ENCODE measurements at places on chromosomes 16 and 17. TPM values are rescaled to one million over a fixed set of nuclear protein-coding genes. Genes with fewer than 3 reads are reported as not detected.

GRCh38 chr17:38885044-38885727 lies 15.3 kb downstream of the LASP1 start:
- DNase-seq: no peak

DNA sequence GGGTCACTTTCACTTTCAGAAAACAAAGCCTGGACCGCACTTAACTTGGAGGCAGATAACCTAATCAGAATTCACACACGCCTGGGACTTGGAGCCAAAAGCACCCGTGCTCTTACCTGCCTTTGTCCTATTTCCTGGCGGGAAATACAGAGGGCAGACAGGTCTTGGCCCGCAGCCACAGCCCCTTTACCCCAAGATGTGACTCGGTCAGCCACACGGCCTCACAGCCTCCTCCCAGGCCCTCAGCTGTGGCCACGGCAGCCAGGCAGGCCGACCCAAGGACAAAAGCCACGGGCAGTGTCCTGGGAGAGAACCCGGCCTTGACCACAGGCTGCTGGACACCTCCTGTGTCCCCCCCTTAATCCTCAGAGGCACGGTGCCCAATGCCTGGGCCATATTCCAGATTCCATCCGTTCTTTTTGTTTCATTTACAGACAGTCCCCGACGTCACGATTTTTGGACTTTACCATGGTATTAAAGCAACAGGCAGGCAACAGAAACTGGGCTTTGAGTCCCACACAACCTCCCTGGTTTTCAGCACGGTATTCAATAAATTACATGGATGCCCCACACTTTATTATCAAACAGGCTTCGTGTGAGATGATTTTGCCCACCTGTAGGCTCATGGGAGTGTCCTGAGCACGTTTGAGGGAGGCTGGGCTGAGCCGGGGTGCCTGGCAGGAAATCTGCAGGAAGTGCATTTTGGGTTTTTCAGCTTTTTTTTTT lies 30.1 kb upstream of the GAA start:
- no peak for DNase-seq

- peak; percentile 76 for DNase-seq
Measured at GRCh38 chr17:80981062-80981902, 10.4 kb upstream of the CHMP6 start.

GRCh38 chr17:51322390-51323029 lies 62.2 kb downstream of the UTP18 start:
- DNase-seq: no peak

- DNase-seq: no peak
Measured at GRCh38 chr17:79020631-79021301, 3.2 kb upstream of the C1QTNF1 start.

DNA sequence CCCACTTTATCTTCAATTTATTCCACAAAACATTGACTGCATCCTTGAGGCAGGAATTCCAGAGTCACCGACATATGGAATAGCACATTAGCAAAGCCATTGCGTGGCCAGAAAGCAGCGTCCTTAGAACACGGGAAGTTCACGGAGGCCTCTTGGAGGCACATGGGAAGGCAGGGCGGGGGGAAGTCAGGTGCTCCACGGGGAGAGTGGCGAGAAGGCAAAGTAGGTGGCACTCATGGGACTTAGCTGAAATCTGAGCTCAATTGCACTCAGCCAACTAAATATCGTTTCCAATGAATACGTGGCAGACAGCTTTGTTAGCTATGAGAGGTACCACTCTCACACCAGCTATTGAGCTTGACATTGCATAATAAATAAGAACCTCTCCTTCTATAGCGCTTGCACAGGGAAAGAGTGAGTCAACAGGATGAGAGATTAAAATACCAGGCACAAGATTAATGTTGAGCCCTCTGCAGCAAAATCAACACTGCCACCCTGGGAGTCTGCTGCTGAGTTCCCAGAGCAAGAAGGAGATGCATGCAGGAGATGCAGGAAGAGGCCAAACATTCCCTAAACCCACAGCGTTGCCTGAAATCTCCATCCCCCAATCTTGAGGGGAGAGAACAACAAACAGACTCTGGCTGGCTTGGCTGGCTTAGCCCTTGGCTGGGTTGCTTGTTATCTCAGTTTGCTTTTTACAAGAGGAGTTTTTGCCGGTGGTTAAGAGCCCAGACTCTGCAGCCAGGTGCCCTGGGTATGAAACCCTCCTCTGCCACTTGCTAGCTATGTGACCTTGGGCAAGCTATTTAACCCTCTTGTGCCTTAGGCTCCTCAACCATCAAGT lies 28.8 kb downstream of the ABCC12 start:
- no peak for DNase-seq

DNA sequence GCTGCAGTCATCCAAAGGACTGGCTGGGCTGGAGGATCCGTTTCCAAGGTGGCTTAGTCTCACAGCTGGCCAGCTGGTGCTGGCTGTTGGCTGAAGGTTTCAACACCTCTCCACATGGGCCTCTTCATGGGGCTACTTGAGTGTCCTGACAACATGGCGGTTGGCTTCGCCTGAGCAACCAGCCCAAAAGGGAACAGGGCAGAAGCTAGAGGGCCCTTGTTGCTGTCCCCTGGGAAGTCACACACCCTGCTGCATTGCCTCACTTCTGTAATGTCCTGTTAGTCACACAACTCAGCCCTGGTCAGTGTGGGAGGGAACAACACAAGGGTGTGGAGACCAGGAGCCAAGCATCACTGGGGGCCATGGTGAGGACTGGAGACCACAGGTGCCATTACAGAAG lies 36.6 kb downstream of the C16orf78 start:
- DNase-seq: no peak

DNA sequence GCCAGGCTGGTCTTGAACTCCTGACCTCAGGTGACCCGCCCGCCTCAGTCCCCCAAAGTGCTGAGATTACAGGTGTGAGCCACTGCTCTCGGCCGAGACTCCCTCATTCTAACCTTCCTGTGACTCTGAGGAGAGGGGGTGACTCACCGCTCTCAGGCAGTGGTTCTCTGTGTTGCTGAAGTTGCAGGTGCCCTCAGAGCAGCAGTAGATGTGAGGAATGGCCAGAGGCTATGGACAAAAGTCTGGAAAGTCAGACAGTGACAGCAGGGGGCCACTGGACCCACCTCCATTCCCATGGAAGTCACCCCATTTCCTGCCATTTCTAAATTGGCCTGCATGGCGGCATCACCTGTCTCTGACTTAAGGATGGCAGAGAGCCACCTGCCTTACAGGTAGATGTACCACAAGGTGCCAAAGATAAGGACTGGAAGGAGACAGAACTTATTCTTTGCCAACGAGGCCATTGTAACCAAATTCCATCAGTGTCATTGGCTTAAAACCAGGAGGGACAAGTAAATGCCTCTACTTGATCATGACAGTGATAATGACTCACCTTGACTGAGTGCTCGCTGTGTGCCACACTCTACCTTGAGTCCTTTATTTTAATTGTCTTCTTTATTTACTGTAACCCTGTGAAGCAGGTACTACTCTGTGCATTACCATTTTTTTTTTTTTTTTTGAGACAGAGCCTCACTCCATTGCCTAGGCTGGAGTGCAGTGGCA lies 15.3 kb upstream of the CNOT1 start:
- DNase-seq: no peak

GRCh38 chr17:40358323-40359038 lies 6.1 kb downstream of the GJD3 start:
- peak; percentile 91 for DNase-seq

DNA sequence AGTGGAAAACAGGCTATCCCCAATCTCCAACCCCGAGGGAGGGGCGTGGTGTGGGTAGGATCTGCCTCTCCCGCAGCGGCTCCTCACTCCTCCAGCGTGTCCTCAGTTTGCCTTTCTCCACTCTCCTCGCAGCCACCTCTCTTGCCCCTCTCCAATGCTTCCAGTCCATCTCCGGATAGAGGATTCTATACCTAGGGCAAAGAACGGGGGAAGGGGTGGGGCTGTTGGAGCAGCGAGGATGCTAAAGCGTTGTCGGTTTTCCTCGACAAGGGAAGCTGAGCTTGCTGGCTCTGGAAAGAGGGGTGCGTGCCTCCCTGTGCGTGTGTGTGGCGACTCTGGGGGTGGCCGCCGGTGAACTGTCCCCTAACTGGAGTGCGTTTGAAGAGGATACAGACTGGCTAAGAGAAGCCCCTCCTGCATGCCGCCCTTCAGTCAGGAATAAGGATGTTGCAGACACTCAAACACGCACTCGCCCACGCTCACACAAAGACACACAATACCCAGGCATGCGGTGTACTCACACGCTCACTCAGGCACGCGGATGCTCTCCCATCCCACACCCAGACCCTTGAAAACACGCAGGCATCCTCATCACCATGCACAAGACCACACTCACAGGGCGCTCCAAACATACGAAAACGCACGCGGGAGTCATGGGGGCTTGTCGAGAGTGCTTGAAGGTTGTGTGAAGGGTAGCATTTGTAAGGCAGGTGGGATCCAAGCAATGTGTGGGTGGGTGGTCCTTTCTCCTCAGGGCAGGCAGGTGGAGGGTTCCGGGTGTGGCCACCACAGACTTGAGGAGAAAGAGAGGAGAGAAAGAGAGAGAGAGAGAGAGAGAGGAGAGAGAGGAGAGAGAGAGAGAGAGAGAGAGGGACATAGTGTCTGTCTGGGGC lies 655 bp upstream of the GPR139 start:
- no peak for DNase-seq

DNA sequence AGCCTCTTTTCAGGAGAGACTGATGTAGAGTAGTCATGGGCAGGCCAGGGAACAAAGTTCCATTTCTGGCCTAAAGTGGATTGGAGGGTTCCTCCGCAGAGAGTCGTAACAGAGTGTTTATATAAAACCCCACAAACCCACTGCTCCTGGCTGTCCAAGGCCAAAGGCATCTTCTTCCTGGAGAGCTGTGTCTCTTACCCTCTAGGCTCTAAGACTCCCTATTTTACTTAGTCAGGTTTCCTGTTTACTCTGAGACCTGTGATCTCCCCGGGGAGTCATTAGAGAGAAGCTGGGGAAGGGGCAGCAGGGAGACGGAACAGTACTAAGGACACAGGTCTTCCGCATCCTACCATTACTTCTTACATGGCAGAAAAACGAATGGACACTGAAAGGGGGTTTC lies 69.5 kb downstream of the HIC1 start:
- no peak for DNase-seq

- DNase-seq: no peak
Measured at GRCh38 chr16:81639931-81640680, 139.0 kb upstream of the PLCG2 start.

DNA sequence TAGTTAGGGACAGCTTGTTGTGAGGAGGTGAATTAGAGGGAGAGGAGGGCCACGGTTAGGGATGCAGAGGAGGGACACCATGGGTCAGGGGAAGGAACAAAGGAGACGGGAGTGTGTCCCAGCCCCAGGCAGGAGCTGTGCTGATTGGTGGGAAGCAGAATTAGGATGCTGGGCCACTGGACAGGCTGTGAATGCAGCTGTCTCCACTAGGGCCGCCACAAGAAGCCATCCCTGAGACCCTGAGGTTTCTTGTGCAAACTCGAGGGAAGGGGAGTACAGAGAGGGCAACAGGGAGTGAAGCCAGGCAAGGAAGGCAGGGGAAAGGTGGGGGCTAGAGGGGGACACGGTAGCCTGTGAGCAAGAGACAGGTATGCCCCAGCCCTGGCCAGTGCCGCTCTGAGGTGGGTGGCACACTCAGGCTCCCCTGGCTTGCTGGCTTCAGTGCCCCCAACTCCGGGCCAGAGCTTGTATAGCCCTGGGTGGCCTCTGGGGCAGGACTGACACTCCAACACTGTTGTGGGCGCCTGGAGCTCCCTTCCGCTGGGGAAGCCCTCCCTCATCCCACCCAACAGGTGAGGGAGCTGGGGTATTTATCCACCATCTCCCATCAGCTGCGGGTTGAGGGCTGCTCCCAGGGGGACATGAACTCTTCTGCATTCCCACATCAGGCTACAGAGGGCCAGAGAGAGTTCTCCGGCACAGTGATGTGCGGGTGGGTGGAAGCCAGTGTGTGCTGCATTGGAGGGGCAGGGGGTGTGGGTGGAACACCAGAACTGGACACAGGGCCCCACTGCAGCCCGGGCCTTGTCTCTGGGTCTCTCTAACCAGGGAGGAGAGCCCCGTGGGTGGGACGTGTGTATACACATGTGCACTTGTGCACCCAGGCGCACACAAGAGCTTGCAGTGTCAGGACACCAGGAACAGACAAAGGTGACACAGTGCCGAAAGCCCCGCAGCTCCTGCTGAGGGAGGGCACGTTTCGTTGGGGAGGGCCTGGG lies 8.3 kb upstream of the SPPL2C start:
- DNase-seq: no peak

DNA sequence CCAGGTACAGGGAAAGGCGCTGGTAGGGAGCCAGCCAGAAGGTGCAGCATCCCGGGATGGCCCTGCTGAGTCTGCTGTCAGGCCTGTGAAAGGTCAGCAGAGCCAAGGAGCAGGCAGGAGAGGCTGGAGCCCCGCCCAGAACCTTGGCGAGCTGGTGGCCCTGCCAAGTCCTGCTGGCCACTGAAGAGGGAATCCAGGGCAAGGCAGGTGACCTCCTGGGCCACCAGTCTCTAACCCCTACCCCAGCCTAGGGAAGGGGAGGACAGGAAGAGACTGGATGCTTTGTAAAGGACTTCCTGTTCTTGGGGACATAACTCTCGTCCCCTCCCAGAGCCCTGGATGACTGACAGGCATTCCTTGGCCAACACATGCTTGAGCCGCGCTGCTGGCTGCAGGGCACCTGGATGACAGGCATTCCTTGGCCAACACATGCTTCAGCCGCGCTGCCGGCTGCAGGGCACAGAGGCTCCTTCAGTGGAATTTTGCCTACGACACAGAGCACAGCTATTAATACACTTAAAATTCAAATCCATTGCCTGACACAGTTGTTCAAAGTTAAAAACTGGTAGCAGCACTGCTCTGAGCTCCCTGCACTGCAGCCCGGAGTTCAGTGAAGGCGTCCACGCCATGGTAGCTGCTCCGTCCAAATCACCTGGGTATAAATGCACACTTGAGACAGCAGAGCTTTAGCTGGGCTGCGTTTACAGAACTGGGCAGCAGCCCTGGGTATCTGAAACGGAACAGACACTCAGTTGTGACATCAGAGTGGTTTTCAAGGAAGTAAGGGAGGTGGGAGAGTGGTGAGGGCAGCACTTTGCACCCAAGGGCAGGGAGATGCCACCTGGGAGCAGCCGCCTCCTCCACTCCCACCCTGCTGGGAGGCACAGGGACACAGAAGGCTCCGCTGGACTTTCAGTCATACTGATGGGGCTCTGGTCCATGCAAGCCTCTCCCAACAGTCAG lies 2.0 kb upstream of the BRICD5 start:
- DNase-seq: no peak

DNA sequence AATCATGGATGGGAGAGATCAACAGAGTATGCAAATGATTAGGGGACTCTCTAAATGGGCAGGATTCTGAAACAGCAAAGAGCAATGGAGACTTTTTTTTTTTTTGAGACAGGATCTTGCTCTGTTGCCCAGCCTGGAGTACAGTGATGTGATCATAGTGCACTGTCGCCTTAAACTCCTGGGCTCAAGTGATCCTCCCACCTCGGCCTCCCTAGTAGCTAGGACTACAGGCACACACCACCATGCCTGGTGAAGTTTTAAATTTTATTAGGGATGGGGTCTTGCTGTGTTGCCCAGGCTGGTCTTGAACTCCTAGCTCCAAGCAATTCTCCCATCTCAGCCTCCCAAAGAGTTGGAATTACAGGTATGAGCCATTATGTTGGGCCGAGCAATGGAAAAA lies 255.0 kb upstream of the ZFHX3 start:
- no peak for DNase-seq

- DNase-seq: no peak
Measured at GRCh38 chr16:4123616-4124300, 7.5 kb upstream of the ADCY9 start.

Gene PPP1R1B
- total RNA-seq: not detected

Gene ABCC11
- not detected for total RNA-seq

Gene KRT12
- not detected for total RNA-seq

Gene CCT6B
- total RNA-seq: 1.5 TPM

Gene KRT20
- total RNA-seq: not detected

Gene SULT1A4
- total RNA-seq: 2.4 TPM

Gene NACA2
- not detected for total RNA-seq

Gene GUCY2D
- total RNA-seq: not detected

Gene ABCC3
- total RNA-seq: 1.4 TPM

All from activated naive CD8-positive, alpha-beta T cell treated with anti-CD3 and anti-CD28 coated beads, Interleukin-2, amount 10 ng/mL, durations not matched to agents 7 days and 5 days (primary cell).